Urothelium cell line (cell line): ENCODE measurements at places on chromosomes 1 and 21.
A peak's percentile ranks its signal among the peaks of the same experiment; 100 is the strongest.

- DNase-seq, result no peak
Observed at GRCh38 chr1:42305639-42306038, 29.4 kb downstream of the FOXJ3 start.

DNA sequence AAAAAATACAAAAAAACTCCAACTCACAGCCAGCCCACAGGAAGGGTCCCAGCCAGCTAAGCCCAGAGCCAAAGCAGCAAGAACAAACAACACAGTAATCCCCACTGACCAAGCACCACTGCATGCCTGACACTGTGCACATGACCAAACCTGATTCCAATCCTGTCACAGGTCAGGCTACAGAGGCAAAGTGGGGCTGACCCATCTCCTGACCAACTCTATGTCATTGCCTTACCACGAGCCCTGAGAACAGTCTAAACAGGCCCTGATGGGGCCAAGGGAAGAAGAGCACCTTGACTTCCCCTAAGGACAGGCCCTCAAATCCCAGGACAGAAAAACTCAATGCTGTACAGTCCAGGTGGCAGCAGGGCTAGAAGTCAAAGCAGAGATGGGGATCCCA lies 2.4 kb downstream of the LSS start:
- DNase-seq, result no peak

GRCh38 chr1:233245191-233245765 lies 50.2 kb downstream of the PCNX2 start:
- peak; percentile 11 for DNase-seq

DNA sequence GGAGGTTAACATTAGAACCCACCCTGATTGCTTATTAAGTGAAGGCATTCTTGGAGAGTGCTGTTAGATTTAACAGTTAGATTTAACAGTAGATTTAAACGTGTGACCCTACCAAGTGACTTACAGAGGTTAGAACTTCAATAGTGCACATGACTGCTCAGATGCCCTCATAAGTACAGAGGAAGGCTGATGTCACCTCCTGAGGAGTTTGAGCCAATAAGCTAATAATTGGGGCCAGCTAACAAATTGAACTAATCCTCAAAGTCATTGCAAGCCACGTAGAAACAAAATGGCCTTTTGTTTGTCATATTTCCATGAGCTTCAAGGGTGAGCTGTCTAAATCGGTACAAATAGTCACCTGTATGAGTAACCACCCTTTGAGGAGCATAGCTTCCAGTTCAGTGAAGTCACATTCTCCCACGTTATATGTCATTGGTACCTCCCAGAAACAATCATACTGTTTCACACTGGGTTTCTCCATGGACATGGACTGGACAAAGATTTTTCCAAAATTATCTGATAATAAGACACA lies 11.7 kb downstream of the AVPR1B start:
- no peak for DNase-seq

- DNase-seq, result no peak
Observed at GRCh38 chr1:158998037-158998780, 11.5 kb upstream of the IFI16 start.

DNA sequence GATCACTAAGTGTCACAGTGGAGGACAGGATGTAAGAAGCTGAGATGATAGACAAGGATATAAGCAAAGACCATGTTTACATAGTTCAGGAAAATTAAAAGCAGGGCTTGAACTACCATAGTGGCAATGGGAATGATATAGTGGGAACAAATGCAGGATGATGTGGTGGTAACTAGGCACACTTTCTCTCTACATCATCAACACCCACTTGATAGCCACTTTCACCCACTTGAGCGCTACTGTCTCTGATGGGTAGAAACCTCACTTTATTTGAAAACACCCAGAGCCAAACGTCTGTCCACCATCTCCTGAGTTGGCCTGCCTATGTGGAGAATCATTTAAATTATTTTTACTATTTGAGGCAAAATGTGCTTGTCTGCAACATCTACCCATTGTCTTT lies 305.0 kb upstream of the ST6GALNAC5 start:
- DNase-seq, result no peak
